Suppressor macrophage treated with lipopolysaccharide for 1 hour (primary cell): ENCODE measurements at places on chromosomes 12 and 14.
A peak's percentile ranks its signal among the peaks of the same experiment; 100 is the strongest.

- no peak for DNase-seq
These were observed 9.1 kb downstream of the KRT83 start for GRCh38 chr12:52312086-52312485.

- DNase-seq = peak; percentile 30
These were observed 304.8 kb upstream of the ATP2B1 start for GRCh38 chr12:90013409-90013808.

- no peak for DNase-seq
These were observed 108.1 kb downstream of the MGAT4C start for GRCh38 chr12:86148071-86148470.

- DNase-seq = peak; percentile 64
These were observed 16.1 kb downstream of the ERP29 start for GRCh38 chr12:112029301-112029700.

- no peak for DNase-seq
These were observed 385.3 kb upstream of the ATXN7L3B start for GRCh38 chr12:74152370-74152769.

DNA sequence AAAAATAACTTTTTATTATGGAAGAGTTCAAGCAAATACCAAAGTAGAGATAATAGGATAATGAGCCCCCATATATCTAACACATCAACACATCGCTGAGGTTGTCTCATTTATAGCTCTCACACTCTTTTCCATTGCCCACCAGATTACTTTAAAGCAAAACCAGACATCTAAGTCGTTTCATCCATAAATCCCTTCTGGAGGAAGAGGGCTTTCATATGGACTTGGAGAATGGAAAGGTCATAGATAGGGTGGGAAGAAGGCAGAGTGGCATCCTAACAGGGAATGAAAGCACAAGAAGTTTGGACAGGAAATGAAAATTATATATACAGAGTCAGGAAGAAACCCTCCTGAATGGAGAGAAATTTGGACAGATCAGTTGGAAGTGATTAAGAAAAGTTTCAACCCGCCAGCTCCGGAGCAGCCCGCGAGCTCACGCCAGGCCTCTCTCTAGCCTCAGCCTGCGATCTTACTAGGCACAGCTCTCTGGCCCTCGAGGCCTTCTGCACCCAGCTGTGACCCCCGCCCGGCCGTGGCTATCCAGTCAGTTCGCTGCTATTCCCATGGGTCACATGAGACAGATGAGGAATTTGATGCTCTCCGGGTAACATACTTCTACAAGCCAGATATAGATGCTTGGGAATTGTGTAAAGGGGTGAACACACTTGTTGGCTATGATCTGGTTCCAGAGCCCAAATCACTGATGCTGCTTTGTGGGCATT lies 48.4 kb upstream of the NID2 start:
- no peak for DNase-seq

- DNase-seq = no peak
These were observed 50.9 kb downstream of the FBXO33 start for GRCh38 chr14:39381366-39381765.

GRCh38 chr14:56482310-56482911 lies 97.2 kb upstream of the TMEM260 start:
- no peak for DNase-seq

DNA sequence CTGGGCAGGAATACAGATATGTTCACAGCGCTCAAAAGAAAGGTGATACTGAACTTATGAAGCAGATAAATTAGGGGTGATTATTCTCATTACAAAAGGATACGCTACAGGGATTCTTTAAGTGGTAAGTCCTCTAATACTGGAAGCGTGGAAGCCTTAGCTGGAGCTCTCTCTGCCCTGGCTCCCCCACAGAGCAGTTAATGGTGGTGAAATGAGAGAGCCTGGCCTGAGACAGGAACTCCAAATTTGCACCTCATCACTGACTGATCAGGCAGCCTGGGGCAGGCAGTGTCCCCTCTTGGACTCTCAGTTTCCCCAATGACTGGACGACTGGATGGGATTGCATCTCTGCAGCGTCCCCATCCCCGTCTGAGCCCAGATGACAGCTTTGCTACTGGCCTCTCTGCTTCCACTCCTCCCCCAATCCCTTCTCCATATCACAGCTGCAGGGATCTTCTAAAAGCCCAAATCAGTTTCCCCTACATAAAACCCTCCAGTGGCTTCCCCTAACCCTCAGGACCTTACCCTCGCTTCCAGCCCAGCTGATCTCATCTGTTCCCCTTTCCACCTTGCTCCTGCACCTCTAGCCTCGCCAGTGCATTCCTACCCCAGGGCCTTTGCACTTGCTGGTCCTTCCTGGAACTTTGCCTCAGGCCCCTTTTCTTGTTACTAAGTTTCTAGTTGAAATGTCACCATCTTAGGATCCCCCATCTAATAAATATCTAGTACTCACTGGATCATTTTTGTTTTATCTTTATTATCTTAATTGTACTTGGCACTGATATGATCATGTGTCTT lies 171.7 kb upstream of the LHX5 start:
- DNase-seq = no peak
